NB4 (cell line): ENCODE measurements at places on chromosomes 4 and X.

DNA sequence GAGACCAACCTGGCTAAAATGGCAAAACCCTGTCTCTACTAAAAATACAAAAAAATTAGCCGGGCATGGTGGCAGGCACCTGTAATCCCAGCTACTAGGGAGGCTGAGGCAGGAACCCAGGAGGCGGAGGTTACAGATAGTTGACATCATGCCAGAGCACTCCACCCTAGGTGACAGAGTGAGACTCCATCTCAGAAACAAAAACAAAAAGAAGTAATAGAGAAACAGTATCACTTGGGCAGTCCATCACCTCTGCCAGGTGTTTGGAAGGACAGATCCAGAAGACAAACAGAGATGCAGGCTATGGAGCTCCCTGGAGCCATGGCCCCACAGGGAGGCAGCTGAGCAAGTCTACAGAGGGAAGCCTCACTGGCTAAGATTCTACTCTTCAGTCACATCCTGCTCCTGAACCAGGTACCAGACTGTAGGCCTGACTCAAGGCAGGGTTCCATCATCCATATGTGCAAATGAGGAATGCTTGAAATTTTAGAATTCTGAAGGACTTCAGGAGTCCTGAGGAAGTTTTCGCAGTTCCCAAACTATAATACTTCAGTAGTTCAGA is 81.4 kb upstream of the CPEB2 start:
- DNase-seq, result no peak

GRCh38 chrX:77450996-77451395 is 3.8 kb downstream of the FGF16 start:
- no peak for DNase-seq

DNA sequence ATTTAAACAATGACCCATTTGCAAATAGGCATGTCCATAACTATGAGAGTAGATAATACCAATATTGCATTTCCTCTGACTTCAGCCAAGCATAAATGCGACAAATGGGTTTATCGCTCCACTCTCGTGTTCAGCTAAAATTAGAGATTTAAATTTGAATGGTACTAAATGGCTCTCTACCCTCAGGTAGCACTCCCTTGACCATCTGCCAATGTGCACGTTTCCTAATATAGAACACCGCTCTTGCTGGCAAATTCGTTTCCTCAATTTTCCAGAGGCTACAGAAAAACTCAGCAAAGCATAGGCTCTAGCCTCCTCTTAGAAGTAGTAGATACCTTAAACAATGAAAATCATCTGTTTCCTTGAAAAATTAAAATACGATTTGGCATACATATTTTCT is 251.6 kb downstream of the ADGRA3 start:
- no peak for DNase-seq

DNA sequence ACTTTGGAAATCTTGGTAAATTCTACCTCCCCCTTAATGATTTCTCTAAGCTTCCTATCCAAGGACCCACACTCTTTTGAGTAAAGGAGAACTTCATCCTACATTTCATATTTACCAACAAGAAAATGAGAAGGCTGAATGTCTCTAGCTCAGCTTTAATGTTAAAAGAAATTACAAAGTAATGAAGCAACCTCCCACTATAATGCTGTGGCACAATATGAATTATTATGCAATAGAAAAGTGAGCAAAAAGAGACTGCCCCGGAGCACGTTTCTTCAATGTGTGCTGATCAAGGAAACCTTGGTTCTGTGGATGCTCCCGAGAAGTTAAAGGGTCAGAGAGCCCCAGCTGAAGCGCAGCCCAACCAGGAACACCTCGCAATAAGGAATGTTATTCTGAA is 9.1 kb upstream of the TBC1D1 start:
- DNase-seq, result no peak

DNA sequence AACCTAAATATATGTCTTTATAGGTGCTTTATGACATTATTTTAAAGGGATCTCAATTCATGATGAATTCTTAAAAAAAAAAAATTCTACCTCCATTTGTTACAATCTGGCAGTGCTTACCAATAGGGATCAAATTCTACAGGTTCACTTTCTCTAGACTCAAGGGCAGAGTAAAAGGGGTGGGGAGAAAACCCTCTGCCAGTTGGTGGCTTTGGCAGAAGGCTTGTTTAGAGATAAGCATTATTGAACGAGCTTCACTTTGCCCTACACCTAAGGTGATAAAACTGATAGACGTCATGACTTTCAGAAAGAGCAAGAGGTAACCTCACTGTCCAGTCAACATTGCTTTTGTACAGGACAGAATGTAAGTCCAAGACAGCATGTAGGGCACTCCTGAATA is 53.6 kb downstream of the OSTC start:
- DNase-seq, result no peak

- no peak for DNase-seq
Observed at GRCh38 chr4:17722356-17722700, 59.1 kb downstream of the FAM184B start.
